ENCODE measurements at places on chromosomes 2 and 18.

DNA sequence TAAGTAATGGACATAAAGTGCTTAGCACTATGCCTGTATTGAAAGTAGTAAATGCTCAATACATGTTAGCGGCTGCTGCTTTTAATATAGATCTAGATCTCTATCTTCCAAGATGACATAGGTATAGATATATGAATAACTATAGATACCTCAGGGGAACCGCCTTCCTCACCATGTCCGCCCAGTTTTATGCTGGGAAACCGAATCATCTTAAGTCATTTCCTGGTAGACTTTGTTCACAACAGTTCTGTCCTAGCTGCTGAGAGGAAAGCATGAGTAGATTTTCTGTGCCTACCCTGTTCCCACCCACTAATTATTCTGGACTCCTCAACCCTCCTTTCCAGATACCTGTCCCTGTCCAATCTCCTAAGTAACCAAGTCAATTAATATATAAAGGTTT lies 21.6 kb upstream of the ITM2C start:
- DNase-seq, result no peak

- DNase-seq, result no peak
Measured at GRCh38 chr2:97966545-97967215, 29.1 kb downstream of the TMEM131 start.

DNA sequence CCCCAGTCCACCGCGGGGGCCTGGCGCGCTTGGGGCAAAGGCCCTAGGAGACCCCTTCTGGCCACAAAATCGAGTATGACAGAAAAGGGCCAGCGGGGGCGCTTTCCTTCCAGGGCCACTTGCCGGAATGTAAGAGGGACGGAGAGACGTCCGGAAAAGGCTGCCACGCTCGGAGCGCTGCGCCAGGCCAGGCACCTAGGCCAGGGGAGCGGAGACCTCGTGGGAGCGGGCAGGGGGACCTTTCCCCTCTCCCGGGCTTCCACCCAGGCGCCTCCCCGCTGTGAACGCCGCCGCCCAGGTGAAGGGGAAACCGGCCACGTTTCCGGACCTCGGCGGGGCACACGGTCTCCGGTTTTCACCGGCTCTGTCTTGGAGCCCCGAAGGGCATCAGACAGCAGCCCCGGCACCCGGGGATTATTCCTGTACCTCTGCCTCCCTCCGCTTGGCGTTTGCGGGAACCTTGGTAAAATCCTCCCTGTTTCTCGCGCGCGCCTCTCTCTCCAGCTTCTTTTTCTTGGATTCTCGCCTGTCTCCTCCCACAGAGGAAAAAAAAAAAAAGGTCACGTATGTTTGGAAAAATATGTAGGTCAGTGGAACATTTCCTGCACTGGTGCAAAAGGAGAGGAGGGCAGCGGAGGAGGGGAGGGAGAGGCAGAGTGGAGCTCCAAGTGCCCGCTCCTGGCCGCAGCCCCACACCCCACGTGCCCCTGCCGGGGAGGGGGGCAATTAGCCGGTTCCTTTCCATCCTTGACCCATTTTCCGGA lies 1.2 kb upstream of the NPAS2 start:
- peak; percentile 80 for DNase-seq

DNA sequence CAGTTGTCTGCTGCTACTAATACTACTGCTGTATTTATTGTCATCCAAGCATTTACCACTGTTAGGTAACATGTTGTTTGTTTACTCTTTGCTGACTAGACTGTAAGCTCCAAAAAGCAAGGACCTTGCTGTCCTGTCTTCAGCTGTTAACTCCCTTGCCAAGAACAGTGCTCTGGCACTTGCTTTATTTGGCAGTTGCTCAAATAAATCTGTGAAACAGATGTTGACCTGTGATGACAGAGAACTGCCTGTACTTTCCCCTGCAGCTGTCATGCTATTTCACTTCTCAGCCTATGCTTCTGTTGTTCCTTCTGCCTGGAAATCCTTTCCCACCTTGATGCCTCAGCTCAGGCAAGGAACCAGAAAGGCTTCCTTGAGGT lies 181.2 kb downstream of the ATAD2B start:
- DNase-seq, result peak; percentile 82

DNA sequence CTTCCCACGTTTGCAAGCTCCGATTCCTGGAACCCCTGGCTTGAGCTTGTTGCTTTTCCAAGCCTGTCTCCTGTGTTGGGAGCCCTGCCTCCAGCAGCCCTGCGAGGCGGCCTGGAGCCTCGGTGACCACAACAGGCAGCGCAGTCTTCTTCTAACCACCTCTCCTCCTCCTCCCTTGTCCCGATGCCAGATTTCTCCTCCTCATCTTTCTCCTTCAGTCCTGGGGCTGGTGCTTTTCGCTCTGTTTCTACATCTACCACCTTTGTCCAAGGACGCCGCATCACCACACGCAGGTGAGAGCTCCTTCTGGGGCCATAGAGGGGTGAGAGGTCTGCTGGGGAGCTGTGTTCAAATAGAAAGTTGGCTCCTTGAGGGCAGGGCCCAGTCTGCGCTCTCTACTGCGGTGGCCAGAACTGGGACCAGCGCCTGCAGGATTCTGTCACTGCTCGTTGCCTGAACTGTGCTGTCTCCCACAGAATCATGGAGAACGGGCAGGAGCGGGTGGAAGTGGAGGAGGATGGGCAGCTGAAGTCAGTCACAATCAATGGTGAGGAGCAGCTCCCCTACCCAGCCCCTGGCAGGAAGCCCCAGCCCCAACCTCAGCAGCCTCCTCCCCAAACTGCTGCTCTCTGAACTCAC lies 3.9 kb downstream of the DNAJB2 start:
- no peak for DNase-seq

DNA sequence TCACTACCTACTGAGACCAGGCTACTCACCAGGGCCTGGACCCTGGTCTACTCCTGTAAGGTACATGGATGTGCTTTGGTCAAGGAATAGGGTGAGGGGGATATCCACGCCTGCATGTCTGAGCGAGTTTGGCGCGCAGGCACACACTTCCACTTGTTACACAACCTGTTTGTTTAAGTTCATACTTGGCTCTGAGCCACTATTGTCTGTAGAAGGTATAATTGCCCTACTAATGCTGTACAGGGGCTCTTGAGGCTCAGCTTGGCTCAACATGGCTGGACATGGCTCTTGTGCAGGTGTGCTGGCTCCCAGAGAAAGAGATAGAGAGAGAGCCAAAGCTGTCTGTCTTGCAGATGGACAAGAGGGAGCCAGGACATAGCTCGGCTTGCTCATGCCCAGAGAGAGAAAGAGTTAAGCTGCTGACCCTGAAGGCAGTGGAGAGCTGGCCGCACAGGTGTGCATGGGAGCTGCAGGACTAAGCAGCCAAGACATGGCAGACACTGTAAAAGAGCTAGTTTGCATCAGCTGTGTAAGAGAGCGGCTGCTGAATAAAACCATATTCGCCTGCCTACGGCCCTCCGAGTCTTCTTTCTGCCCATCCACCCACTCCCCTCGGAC lies 35.2 kb downstream of the NPPC start:
- no peak for DNase-seq

GRCh38 chr18:55269622-55270021 lies 310.4 kb upstream of the CCDC68 start:
- no peak for DNase-seq

DNA sequence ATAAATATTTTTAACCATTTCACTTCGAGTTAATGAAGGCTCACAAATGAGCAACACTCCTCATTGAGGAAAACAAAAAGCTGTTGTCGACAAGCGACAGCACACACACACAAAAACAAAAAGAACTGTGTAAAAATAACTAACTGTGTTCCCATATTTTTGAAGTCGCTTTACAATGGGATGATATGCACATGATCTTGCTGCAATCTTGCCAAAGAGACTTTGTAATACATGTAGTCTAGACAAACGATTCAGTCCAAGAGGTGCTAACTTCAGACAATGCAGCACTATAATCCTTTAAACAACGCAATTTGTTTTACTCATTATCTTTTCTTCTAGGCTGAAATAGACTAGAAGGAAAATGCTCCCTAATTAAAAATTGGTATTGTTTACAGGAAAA lies 7.2 kb upstream of the USP34 start:
- DNase-seq, result no peak

- no peak for DNase-seq
Measured at GRCh38 chr2:119864318-119864717, 104.6 kb downstream of the PTPN4 start.

- no peak for DNase-seq
Measured at GRCh38 chr18:26686532-26686931, 138.2 kb upstream of the KCTD1 start.

DNA sequence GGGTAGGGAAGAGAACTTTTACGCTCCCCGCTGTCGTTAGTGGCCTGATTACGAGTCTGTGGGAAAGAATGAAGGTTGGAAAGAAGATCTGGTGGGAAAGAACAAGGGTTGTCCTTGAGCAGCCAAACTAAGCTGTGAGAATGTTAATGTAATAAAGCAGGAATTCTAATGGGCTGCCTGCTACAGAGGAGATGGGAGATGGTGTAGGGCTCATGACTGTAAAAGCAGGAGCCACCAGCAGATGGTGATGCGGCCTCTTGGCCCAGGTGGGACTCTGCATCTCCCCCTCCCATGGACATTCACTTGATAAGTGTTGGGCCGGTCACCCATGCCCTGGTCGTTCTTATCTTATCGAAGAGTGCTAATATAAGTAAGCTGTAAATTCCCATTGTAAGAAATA lies 150.0 kb downstream of the NEDD4L start:
- no peak for DNase-seq

DNA sequence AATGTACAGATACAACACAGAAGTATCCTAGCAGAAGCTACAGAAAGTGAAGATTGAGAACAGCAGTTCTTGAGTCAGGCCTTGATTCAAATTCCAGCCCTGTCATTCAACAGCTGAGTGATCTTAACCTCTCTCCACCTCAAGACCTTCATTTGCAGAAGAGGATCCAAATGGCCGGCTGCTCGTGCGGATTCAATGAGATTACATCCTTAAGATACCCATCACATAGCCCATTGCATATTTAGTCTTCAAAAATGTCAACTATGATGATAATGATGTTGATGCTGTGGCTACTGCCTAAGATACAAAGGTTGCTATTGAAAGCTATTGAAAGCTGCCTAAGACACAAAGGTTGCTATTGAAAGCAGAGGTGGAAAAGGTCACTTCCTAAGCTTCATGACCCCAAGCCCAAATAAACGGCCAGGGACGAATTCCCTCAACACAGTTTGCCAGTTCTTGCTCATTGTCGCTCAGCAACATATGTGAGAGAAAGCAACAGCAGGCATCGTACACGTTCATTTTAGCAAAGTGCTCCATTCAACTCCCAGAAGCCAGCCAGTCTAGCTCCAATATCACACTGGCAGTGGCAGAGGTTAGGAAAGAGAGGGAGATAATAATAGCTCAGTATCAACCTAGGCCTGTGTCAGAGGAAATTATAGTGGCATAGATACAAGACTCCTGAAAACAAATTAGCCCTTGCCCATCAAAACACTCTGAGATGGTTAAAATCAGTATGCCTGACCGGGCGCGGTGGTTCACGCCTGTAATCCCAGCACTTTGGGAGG lies 36.1 kb downstream of the MRPL35 start:
- DNase-seq, result no peak

DNA sequence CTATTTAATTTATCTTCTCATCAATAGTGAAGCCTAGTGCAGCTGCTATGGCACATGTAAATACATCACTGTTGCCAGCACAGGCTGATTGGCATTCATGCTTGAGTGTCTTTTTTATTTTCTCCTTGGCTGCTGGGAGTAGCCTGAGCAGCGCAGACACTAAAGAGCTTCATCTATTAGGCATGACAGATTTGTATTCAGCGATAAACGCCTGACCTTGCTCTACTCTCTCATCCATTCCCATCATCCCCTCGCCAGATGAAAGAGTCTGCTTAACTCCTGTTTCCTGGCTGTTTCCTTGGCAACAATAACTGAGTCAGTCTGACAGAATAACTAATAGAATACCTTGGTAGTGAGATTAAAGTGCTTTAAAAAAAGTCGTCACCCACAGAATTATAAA lies 753.6 kb downstream of the DCC start:
- no peak for DNase-seq

DNA sequence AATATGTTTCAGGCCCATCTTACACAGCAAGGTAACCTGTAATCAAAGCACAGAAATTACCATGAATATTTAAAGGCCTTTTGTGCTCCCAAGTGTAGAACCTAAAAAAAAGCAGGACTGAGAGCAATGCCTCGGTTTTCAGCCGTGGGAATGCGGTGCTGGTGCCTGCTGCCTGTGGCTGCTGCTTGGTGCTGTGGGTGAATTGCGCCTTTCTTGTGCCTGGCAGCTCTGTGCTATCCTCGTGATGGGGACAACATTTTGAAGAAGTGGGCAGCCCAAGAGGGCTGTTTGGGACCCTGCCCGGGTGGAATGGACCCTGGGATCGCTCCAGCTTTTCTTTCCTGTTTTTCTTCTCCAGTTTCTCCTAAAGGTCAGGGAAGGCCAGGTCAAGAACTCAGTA lies 91.2 kb downstream of the ASAP2 start:
- DNase-seq, result no peak

GRCh38 chr18:58174285-58174684 lies 130.3 kb downstream of the NEDD4L start:
- DNase-seq, result no peak

DNA sequence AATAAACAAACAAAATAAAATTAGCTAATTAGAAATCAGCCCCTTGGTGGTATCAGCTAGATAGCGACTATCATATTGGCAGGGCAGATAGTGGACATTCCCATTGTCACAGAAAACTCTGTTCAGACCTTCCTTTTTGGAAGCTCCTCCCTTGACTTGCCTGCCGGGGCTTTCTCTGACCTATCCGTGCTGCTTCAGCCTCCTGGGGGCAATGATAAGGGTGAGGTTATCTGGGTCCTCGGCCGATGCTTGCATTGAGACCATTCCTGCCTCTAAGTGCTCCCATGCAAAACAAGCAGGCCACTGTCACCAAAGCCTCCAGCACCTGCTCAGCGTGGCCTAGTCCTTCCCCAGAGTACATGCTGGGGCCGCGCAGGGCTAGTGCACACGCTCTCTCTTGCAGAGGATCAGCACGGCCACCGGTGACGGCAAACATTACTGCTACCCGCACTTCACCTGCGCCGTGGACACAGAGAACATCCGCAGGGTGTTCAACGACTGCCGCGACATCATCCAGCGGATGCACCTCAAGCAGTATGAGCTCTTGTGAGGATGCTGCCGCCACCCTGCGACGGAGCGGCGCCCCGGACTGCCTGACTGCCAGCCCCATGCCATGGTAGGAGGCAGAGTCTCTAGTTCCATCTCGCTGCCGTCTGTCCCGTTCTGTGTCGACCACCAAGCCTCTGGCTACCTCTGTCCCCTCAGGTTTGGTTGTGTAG lies 27.4 kb downstream of the MPPE1 start:
- DNase-seq, result no peak

DNA sequence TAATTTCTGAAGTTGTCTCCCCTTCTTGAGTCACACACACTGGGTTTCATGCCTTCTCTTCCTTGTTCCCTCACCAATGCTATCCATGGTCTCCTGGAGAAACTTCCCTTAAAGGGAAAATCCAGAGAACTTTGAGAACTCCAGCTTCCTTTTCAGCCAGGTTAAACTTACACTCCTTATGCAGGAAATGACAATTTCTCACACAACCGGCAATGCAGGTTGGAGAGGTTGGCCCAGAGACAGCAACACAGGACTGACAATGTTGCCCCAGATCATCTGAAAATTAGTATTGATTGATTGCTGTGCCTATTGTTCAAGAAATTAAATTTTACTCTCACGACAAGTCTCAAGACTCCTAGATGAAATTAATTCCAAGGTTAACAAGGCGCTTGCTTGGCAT lies 292.2 kb downstream of the NYAP2 start:
- no peak for DNase-seq

Measured in hindlimb muscle (tissue), 1 donor.